ENCODE measurements at places on chromosomes 3 and 15.

DNA sequence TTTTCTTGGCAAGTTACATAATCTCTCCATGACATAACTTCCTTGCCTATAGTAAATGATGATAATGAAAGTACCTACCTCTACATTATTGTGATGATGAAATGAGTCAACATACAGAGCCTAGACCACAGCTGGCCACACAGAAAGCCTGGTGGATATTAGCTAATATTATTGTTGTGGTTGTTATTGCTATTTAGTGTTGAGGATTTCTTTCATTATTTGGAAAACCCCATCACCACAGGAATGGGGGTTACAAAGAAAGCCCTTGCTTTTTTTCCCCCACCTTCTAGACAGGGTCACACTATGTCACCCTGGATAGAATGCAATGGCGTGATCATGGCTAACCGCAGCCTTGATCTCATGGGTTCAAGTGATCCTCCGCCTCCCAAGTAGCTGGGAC, 125.0 kb downstream of the PDZRN3 start:
- DNase-seq = no peak

DNA sequence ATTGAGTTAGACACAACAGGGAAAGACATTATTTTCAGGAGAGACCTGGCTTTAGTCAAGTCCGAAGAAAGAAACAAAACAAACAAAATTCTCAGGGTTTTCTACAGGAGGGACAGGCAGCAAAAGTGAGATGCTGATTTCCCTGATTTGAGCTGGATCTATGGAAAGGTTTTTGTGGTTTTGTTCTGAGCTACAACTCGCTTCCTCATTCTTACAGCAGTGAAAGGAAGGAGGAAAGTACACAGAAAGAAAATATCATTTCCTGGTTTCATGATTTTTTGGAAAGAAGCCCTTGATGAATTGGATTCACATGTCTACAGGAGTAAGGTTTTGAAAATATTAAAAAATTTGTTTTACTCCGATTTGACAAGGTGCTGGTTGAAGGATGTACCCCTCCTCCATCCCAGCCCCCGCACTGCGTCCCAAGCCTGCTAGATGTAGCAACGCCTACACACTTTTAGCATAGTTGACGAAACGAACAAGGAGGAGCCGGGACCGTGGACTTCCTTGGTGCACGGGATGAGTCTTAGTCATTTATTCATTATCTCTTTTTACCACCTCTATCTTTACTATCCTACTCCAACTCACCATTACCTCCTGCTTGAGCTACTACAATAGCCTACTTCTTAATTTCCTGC, 10.8 kb downstream of the PRICKLE2 start:
- DNase-seq = no peak

DNA sequence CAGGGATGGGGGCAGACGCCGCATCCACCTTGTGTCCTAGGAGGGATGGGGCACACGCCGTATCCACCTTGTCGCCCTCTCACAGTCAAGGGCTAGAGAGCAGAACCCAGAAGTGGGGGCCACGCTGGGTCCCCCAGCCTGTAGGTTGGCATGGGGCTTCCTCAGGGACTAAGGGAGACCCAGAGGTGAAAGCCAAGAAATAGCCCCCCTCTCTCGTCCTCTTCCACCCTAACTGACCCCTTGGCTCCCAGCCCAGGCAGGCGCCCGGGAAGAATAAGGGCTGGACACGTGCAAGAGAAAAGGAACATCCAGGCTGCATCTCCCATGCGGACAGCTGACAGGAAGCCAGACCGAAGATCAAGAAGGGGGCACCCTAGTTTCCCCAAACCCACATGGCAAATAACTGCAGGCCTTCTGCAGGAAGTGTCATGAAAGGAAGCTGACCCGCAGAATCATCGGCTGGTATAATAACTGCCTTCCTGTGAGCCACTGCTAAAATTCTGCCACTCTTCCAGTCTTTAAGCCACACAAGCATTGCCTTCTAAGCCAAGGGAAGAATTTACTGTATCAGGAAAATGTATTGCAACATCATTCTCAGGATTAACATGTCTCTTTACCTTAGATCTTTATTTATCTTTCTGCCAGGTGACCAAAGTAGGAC, 38.5 kb upstream of the TFRC start:
- DNase-seq = peak; percentile 32

GRCh38 chr3:113468539-113468938, 27.2 kb upstream of the CFAP44 start:
- DNase-seq = no peak

GRCh38 chr3:159637883-159638542, 350.6 kb upstream of the IL12A start:
- no peak for DNase-seq

DNA sequence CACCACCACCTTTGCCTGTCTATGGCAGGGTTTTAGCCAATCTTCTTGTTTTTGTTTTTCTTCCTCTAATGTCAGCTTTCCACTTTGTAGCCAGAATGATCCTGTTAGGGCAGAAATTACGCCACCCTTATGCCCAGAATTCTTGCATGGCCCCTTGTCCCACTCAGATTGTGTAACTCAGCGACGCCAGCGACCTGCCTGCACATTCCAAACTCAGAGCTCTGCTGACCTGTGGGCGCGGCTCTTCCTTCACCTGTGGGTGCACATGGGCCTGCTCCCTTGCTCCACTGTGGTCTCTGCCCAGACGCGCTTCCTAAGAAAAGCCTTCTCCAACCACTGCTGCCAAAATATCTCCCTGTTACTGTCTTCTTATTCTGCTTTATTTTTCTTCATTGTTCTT, 45.0 kb downstream of the MED12L start:
- DNase-seq = no peak

GRCh38 chr3:69906351-69906966, 93.1 kb upstream of the SAMMSON start:
- no peak for DNase-seq

GRCh38 chr15:71687902-71688508, 122.3 kb upstream of the NR2E3 start:
- no peak for DNase-seq

DNA sequence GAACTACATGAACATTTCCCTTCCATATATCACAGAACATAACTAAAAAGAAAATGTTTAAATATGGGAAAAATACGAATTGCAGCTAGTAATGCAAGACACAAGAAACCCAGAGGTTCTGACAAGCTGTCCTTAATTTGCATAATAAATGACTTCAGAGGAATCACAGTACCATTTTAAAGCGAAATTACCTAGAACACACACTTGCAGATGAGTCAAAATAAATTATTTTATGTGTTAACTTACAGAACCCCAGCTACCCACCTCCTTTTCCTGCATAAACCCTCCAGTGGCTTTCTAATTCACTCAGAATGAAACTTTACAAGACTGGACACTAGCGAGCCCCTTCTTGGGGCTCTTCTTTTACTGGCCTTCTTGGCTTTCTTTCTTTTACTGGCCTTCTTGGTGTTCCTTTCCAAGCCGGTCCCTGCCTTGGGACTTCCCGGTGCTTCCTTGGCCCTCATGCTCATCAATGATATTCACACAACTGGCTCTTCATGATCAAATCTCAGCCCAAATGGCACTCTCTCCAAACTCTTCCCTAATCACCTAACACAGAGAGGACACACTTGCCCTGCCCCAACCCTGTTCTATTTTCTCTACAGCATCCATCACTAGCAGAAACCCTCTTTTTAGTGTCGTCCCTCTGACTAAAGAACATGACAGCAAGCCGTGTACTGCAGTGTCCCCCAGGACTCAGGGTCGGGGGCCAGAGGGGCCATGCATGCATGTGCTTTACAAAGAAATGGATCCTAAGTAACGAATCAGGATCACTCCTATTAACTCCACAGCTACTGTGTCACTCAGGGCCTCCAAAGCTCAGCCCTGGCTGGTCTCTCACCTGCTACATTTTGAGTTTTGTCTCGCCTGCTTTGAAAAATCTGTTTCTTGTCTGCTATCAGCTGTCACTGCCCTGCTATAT, 4.8 kb downstream of the CHSY1 start:
- no peak for DNase-seq

- no peak for DNase-seq
Observed at GRCh38 chr15:33099213-33099612, 95.3 kb downstream of the FMN1 start.

- DNase-seq = no peak
Observed at GRCh38 chr15:99826157-99826780, 93.0 kb upstream of the LYSMD4 start.

DNA sequence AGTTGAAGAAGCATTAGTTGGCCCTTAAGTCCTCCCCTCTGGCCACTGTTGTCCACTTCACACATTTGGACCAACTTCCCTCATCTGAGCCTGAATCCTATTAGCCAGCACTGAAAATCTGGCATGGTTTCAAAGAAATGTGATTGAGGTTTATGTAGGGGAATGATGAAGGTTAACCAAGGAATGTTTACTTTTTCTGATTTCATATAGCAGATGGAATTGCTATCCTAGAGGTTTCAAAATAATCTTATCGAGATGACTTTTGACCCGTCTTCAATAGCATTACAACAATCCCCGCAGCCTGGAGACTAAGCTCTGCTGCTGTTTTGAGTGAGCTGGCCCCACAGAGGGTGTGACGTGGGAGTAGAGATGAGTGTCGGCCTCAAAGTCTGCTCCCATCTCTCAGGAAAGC, 200.8 kb upstream of the IL12A start:
- DNase-seq = no peak

- no peak for DNase-seq
Observed at GRCh38 chr15:62895139-62895866, 147.2 kb upstream of the TPM1 start.

GRCh38 chr3:40170395-40170794, 139.1 kb upstream of the EIF1B start:
- DNase-seq = no peak

GRCh38 chr3:11306817-11307589, 34.8 kb downstream of the ATG7 start:
- DNase-seq = no peak

- DNase-seq = no peak
Observed at GRCh38 chr3:31880020-31880419, 101.0 kb downstream of the OSBPL10 start.

- DNase-seq = peak; percentile 19
Observed at GRCh38 chr3:60461267-60461666, 790.0 kb downstream of the FHIT start.

DNA sequence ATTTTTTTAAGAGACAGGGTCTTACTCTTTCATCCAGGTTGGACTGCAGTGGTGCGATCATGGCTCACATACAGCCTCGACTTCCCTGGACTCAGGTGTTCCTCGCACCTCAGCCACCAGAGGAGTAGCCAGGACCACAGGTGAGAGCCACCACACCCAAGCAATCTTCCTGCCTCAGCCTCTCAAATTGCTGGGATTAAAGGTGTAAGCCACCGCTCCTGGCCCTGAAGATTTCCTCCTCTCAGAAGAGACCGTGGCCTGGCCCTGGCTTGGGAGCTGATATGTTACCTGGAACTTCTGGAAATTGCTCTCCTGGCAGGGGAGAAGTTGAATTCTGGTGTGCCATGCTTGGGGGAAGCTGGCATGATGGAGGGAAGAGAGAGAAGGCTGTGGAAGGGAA, 36.2 kb downstream of the PPCDC start:
- DNase-seq = no peak

- DNase-seq = no peak
Observed at GRCh38 chr3:63864965-63865327, 1.3 kb downstream of the ATXN7 start.

DNA sequence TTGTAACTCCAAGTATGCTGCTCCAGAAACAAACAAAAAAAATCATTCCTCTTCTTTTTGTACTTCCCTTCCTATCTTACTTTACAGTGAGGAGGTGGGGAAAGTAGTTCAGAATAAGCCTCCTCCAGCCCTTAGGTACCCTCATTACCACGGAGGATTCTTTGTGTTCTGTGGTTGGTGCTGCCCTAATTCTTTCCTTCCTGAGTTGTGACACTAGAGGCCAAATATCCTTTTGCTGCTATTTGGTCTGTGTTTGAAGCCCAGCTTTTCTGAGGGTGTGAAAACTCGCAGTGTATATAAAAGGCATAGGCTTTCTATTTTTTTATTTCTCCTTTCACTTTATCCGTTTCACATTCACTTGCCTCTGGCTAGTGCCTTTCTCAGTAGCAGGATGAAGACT, 98.2 kb downstream of the HHLA2 start:
- no peak for DNase-seq

All from hindlimb muscle (tissue), 1 donor.